ENCODE measurements at places on chromosomes 3 and 15.

DNA sequence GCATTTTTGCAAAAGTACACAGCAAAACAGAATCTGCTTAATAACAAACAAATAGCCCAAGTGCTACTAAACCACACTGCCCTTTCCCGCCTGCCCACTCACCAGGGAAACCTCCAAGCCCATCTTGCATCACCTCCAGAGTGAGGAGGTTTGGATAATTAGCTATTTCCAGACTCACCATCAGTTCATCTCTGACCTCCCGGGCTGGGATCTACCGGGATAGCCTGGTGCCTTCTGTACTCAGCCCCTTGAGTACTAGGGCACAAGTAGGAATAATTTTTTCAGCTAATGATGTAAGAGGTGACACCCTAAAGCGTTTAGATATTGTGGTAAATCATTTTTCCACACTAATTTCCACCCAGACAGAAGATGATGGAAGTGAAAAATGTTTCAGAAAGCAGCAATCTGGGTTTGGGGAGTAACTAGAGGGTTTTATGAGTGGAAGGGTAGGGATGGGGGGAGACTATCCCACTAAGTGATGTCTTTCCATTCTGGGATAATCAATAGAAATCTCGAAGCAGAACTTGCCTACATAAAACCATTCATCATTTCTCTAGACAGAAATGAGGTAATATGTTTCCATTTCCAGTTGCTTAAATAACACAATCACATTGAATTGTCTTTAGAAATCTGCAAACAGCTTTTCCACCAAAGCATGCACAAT is 40.9 kb downstream of the TAFA4 start:
- no peak for DNase-seq

DNA sequence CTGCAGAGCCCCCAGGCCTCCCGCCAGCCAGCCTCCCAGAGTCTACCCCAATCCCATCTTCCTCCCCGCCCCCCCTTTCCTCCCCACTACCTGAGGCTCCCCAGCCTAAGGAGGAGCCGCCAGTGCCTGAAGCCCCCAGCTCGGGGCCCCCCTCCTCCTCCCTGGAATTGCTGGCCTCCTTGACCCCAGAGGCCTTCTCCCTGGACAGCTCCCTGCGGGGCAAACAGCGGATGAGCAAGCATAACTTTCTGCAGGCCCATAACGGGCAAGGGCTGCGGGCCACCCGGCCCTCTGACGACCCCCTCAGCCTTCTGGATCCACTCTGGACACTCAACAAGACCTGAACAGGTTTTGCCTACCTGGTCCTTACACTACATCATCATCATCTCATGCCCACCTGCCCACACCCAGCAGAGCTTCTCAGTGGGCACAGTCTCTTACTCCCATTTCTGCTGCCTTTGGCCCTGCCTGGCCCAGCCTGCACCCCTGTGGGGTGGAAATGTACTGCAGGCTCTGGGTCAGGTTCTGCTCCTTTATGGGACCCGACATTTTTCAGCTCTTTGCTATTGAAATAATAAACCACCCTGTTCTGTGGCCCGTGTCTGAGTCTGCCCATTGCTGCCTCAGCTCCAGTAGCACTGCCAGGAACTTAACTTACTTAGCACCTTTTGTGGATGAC is 32.2 kb downstream of the PTPN23 start:
- DNase-seq = no peak

- DNase-seq = peak; percentile 56
Observed at GRCh38 chr3:152269831-152270734, 1.4 kb downstream of the MBNL1 start.

- DNase-seq = peak; percentile 33
Observed at GRCh38 chr3:192850451-192850981, 67.1 kb downstream of the MB21D2 start.

DNA sequence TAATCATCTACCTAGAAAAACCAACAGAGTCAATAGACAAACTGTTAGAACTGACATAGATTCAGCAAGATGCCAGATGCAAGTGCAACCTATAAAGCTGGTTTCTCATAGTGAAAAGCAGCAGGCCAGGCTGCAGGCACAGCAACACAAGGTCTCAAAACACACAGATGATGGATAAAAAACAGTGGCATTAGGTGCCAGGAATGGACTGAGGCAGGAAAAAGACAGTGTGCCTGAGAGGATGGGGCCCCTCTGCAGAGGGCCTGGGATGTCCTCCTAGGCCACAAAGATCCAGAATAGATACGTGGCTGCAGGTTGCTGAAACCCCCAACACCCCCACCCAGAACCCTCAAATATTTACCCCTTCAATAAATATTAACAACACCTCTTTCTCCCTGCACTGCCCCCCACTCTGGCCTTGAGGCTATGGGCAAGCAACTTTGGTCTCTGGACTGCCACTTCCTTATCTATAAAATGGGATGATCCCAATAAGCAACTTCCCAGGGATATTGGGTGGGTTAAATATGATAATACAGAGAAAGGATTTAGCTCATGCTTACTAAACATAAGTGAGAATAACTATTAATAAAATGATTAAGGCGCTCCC is 35.2 kb upstream of the FGD5 start:
- no peak for DNase-seq

- DNase-seq = peak; percentile 22
Observed at GRCh38 chr15:98881526-98882520, 125.8 kb downstream of the PGPEP1L start.

- DNase-seq = no peak
Observed at GRCh38 chr3:183924956-183925355, 40.3 kb upstream of the PARL start.

GRCh38 chr15:42503825-42504224 is 8.4 kb downstream of the SNAP23 start:
- no peak for DNase-seq

GRCh38 chr3:177760803-177761202 is 563.5 kb upstream of the TBL1XR1 start:
- no peak for DNase-seq

DNA sequence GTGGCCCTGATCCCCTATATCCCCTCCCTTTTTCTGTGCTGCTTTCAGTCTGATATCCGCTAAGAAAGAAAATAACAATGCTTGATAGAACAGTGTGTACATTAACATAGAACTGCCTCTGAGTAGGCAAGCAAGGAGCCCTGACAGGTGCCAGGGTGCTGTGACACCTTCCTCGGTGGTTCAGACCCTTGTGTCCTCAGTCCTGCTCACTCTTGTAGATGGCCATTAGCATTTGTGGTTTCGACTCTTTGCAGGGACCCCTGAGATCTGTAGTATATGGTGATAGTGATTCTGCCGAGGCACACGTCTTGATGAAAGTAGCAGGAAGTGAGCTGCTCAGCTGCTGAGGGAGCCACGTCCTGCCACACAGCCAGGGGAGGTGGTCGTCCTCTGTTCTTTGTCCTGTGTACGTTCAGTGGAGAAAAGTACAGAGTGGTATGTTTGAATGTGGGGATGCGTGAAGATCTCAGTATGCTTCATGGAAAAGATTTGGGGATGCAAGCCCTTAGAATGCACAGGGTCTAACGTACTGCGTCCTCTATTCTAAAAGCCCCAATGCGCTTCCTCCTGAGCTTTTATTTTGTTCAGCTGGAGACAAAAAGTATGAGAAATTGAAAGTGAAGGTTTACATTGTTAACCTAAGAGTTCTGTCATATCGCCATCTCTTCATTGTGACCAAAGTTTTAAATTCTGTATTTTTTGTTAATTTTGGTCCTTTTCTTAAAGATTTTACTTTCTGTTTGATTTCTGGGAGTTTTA is 35.4 kb downstream of the PXYLP1 start:
- peak; percentile 70 for DNase-seq

- peak; percentile 42 for DNase-seq
Observed at GRCh38 chr15:52217186-52217585, 26.0 kb upstream of the GNB5 start.

- no peak for DNase-seq
Observed at GRCh38 chr15:50939911-50940310, 31.4 kb downstream of the AP4E1 start.

DNA sequence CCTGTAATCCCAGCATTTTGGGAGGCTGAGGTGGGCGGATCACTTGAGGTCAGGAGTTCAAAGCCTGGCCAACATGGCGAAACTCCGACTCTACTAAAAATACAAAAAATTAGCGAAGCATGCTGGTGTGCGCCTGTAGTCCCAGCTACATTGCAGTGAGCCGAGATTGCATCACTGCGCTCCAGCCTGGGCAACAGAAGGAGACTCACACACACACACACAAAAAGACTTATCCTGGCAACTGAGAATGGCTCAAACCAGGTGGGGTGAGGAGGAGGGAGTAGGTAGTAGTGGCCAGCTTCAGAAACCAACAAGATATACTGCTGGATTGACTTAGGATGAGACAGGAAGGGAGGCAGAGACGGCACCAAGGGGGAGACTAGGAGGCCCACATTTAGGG is 53.4 kb upstream of the APEH start:
- no peak for DNase-seq

DNA sequence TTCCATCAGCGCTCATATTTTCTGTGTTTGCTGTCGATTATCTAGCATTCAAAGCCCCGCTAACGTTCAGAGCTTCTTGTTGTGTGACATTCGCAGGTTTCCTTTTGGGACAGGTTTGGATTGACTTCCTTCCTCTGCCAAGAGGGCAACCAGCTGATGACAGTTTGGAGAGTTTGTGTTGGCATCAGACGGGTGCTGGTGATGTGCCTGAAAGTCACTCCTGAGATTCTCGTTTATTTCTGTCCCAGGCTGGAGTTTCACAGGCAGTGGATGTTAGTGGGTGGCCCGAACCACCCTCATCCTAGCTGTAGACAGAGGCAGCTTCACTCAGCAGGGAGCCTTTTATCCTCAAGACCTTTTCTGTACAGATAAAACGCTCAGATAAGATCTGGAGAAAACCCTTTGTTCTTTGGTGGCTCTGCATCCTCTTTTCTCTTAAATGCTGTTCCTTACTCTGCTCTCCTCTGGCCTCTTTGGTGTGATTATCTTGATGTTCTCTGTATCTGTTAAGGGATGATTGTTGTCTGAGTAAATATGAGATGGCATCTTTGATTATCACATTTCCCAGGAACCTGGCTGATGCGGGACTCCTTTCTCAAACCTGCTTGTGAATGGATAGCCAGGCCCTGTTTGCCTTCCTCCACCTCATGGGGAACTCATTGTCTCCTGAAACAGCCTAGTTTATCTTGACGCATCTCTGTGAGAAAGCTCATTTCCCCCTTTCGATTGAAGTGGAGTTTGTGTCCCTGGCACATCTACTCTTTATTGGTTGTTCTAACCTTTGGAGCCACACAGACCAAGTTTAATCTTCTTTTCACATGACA is 35.9 kb downstream of the CGNL1 start:
- DNase-seq = no peak

DNA sequence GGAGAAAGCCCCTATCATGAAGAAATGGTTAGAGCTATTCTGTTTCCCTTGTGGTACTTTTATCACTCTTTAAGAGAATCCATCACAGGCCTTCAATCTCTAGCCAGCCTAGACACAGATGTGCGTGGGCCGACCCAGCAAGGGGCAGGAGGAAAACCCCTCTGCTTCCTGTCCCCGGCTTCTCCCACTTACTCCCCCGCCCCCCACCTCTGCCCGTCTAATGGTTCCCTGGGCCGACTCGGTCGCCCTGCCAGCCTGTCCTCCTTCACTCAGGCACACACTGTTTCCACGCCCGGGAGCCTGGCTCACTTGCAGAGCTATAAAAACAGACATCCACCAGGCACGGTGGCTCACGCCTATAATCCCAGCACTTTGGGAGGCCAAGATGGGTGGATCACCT is 58.3 kb upstream of the TFRC start:
- DNase-seq = no peak

- no peak for DNase-seq
Observed at GRCh38 chr3:195086341-195086740, 184.6 kb downstream of the XXYLT1 start.

DNA sequence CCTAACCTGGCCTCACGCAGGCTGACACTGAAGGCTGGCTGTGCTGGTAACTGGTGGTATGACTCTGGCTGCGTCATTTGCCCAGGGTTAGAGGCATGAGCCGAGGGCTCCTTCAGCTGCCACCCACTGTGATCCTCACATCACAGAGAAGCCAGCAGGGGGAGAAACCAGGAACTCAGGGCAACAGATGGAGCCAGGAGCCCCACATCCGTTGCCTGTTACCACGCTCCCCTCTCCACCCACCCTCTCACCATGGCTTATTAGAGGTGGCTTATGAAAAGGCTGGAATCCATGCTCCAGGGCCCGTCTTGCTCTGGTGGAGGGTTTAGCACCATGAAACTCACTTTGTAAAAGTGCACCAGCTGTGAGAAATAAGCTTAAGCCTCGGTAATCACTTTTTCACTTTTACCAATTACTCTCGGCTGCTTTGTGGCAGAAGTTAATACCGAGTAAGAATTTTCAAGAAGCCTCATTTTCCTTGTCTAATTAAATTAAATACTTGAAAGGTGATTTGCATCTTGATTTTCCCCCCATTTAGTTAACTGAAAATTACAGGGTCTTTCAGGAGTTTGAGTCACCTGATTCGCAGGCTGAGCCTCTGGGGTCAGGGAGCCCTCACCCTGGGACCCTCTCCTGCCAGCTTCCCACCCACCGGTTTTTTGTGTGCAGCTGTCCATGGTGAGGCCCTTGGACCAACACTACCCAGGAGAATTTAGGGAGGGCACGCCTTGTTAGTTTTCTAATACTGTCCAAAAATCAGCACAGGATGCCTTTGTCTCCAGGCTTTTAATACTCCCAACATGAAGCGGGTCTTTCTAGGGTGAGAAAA is 60.9 kb downstream of the ASB7 start:
- no peak for DNase-seq

GRCh38 chr15:100221471-100222348 is 120.1 kb downstream of the ADAMTS17 start:
- DNase-seq = no peak

DNA sequence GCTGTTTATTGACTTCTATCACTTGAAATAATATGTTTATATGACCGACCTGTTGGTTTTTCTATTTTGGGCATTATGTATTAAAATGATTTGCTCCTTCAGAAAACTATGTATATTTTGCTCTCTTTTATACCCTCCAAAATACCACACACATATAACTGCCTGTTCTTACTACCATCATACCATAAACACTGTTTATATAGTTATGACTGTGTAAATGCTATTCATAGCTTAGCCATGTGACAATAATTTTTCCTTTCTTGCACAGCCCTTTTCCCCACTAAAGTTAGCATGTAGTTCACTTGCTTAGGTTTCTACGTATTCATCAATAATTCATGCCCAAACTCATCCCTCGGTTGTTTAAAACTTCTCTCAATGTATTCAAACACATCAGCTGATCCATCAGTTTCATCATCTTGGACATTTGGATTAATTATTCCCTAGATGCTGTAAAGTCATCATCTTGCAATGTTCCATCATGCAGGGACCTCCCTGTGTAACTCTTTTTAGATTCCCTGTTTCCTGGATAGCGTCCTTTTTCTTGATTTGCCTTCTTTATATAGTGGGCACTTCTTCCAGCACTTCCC is 8.2 kb upstream of the RYK start:
- no peak for DNase-seq

Measured in activated CD8-positive, alpha-beta T cell treated with anti-CD3 and anti-CD28 coated beads, Interleukin-2, amount 10 ng/mL, durations not matched to agents 7 days and 5 days (primary cell).